Activated CD8-positive, alpha-beta memory T cell treated with anti-CD3 and anti-CD28 coated beads for 1 hour (primary cell): ENCODE measurements at places on chromosomes 2 and 18.

GRCh38 chr18:49566217-49566770, 4.4 kb downstream of the LIPG start:
- DNase-seq: no peak

GRCh38 chr2:65204461-65205210, 23.0 kb upstream of the ACTR2 start:
- no peak for DNase-seq

DNA sequence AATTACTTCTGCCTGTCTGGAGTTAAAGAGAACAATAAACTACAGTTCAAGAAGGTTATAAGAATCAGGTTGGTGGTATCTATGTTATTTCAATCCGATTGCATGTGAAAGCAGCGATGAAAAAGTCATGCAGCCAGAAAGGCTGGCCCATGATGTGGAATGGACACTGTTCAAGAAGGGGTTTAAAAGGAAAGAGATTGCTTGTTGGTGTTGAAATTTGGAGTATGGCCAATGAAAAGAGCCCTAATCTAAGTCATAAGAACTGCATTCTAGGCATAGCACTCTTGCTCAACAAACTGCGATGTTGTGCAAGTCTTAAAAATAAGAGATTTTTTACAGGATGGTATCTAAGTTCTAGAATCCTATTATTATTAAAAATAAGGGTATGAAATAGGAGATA, 61.3 kb downstream of the EFEMP1 start:
- no peak for DNase-seq

- no peak for DNase-seq
Measured at GRCh38 chr18:6629635-6630140, 99.8 kb upstream of the ARHGAP28 start.

DNA sequence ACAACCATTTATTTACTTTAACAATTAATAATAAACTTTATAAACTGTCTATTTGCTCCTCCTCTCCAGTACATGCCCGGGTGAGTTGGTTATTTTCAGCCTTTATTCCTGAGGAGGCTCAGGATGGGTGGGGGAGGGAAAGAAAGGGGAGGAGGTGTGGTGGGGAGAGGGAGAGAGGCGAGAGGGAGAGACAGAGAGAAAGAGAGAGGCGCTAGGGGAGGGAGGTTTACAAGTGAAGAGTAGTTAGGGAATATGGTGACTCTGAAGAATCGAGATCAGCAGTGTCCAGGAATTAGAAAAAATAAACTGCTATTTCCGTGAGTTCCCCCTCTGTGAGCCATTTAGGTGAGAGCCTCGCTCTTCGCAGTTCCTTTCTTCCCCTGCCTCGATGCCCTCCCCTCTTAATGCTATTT, 138.9 kb downstream of the MEIS1 start:
- DNase-seq: no peak

DNA sequence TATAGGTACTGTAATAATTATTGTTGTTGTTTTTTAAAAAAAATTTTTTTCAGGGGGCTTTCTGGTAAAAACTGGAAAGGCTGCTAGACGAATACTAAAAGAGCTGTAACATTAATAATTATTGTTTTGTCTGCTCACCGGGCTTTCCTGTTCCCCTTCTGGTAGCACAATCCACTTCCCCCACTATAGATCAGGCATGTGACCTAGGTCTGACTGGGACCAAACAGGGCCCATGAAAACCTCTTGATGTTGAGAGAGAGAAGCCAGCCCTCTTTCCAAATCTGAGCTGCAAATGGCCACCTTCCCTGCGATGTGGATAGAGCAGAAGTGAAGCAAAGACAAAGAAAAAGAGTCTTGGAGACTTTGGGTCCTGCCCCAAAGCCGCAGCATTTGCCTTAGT, 23.4 kb downstream of the SH2D6 start:
- DNase-seq: no peak

DNA sequence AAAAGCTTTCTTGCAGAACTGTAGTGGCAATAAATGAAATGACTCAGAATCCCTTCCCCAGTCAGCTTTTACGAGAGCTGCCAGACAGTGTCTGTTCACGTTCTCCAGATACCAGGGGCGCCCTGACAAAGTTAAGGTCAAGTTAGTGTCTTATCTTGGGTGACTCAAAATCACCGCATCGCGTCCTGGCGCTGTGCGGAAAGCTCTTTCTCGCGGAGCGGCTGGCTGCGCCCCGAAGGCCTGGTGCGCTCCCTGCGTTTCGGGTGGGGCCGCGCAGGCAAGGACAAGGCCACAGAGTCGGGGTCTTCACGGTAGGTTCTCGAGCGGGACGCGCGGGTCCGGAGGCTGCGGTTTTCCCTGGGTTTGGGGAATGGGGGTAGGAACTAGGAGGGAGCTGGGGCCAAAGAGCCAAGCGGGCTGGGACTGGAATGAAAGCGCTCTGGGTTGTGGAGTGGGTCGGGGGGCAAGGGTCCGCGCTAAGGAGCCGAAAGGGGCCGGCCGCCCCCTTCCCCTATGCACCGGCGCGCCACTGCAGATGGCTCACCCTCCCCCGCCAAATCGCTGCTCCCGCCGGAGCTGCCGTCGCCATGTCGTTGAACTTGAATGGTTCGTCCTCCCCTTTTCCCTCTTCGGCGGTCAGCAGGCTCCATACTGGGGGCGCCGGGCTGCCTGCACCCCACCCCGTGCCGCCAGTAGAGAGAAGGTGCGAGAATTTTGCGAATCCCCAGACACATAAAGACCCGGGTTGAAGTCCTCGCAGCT, 2.6 kb upstream of the HOXD11 start:
- DNase-seq: no peak

GRCh38 chr2:218289639-218290315, 2.5 kb downstream of the TMBIM1 start:
- DNase-seq: no peak

DNA sequence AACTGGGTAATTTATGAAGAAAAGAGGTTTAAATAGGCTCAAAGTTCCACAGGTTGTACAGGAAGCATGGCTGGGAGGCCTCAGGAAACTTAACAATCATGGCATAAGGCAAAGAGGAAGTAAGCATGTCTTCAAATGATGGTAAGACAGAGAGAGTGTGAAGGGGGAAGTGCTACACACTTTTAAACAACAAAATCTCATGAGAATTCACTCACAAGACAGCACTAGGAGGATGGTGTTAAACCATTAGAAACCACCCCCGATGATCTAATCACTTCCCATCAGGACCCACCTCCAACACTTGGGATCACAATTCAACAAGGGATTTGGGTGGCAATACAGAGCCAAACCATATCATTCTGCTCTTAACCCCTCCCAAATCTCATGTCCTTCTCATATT, 34.9 kb downstream of the CFAP210 start:
- no peak for DNase-seq

GRCh38 chr2:17804358-17804757, 11.9 kb upstream of the MSGN1 start:
- DNase-seq: no peak

DNA sequence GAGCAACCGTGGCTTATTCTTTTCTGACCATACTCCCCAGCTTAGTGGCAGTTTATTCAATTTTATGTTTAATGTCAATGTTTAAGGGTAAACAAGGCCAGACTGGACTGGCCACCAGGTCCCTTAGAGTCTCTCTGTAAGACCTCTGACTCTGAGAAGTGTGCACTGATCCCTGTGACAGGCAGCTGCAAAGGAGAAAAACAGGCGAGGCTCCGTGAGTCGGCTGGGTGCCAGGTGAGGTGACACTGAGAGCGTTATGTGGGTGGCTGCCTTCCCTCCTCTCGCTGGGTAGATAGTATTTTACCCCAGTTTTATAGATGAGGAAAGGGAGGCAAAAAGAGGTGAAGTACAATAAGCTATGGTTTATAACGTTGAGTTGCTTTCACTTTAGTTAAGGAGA, 139.4 kb upstream of the HDAC4 start:
- no peak for DNase-seq

GRCh38 chr2:37665604-37666362, 5.7 kb downstream of the CDC42EP3 start:
- no peak for DNase-seq

DNA sequence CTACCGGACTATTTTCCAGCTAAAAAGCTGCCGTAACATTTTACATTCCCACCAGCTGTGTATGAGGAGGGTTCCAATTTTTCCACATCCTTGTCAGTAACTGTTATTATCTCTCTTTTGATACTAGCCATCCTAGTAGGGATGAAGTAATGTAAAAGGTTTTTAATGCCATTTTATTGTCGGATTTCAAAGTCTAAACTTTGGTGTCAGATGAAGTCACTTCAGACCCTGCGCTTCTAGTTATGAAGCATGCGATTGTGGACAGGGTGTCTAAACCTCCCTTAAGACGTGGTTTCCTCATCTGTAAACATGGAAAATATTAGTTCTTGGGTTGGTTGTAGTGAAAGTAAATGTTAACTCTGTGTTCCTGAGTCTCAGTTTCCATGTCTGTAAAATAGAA, 4.7 kb downstream of the DGKD start:
- no peak for DNase-seq

GRCh38 chr18:35936951-35937350, 35.5 kb upstream of the RMP24 start:
- DNase-seq: no peak

- DNase-seq: no peak
Measured at GRCh38 chr18:50559752-50560680, at the start of gene MAPK4. Gene MAPK4, plus strand, starts transcription at chr18:50560087. Its CDS starts 103,872 bp downstream, at chr18:50663959.

DNA sequence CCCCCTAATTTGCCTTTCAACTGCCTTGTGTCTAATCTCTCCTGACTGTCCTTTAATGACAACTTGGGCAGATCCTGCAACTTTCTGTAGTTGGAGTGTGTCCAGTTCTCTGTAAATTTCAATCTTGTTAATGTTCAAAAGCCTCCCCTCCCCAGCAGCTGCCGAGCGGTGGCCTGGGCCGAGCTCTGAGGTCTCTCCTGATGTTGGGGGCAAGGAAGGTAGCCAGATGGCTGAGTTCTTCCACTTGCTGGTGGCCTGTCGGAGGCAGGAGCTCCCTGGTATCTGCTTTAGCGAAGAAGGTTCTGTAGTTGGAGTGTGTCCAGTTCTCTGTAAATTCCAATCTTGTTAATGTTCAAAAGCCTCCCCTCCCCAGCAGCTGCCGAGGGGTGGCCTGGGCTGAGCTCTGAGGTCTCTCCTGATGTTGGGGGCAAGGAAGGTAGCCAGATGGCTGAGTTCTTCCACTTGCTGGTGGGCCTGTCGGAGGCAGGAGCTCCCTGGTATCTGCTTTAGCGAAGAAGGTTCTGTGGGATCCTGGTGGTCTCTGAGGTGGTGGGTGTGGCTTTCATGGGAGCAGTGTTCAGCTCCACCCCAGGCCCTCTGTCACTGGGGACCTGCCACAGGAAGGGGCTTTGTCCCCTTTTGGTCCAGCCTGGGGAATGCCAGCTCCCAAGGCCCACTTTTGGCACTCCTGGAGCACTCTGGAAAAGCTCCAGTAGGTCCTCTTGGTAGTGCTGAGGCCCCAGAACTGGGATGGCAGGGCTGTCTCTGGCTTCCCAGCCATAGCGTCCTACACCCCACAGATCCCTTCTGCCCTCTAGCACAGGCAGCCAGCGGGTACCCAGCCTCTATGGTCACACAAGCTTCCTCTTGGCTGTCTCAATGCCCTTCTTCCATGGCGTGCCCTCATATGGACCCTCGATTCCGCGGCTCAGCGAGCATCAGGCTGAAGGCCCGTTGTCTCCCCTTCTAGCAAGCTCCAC, 211.9 kb downstream of the ALPK2 start:
- DNase-seq: no peak

- no peak for DNase-seq
Measured at GRCh38 chr2:226185616-226186211, 613.9 kb downstream of the IRS1 start.

GRCh38 chr2:71714601-71715240, 261.4 kb downstream of the DYSF start:
- DNase-seq: no peak

- DNase-seq: no peak
Measured at GRCh38 chr2:196957881-196958525, 31.5 kb upstream of the PGAP1 start.

- DNase-seq: no peak
Measured at GRCh38 chr2:2192091-2192955, 138.8 kb downstream of the MYT1L start.

DNA sequence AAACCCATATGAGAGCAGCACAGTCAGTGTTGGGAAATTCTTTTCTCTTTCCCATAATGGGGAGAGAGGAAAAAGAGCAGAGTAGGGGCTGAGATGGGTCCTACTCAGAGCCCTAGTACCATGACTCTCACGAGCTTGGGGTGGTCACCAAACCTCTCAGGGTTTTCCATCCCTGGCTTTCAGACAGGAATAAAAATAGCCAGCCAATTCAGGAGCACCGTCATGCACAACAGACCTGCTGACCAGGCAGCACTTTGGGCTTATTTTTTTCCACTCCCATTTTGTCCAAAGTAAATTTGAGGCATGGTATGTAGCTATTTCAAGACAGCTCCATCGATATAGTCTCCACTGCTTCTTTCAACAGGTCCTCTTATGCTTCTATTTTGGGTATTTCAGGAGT, 86.4 kb downstream of the TGFA start:
- DNase-seq: no peak

GRCh38 chr2:204441316-204441715, 104.0 kb upstream of the PARD3B start:
- no peak for DNase-seq

- DNase-seq: no peak
Measured at GRCh38 chr2:41736586-41736985, 311.2 kb upstream of the PKDCC start.

GRCh38 chr2:200137271-200137670, 169.2 kb upstream of the SPATS2L start:
- no peak for DNase-seq

DNA sequence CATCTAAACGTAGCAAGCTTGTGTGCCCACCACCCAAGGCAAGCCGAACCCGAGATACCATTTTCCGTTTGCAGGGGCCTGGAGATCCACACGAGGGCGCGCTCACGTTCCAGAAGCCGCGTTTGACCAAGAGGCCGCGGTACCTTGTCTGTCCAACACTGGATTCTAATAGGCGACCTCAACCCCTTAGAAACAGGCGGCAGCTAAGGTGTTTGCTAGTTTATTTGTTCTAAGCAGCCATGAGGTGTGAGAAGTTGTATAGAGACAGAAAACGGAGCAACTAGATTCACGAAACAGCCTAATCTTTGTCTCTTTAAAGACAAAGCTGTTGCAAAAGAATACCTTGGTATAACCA, 4.2 kb downstream of the HOXD11 start:
- DNase-seq: no peak

- no peak for DNase-seq
Measured at GRCh38 chr2:65478498-65479135, 46.2 kb upstream of the SPRED2 start.

DNA sequence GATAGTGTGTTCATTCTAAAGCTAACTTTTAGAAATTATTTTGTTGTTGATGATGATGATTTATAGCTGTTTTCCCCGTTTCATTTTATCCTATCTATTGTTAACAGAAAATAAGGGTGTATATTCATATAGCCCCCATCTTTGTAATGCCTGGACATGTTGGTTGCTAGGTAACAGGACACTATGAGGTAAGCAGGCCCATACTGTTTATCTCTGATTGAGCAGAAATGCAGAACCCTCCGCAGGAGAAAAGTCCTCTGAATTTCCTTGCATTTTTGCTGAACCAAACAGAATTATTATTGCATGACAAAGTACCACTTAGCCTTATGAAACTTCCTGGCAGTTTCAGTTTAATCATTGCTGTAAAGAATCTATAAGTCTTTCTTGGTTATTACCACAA, 339.4 kb downstream of the DCC start:
- DNase-seq: no peak
